ENCODE measurements at places on chromosomes 13 and 19.

DNA sequence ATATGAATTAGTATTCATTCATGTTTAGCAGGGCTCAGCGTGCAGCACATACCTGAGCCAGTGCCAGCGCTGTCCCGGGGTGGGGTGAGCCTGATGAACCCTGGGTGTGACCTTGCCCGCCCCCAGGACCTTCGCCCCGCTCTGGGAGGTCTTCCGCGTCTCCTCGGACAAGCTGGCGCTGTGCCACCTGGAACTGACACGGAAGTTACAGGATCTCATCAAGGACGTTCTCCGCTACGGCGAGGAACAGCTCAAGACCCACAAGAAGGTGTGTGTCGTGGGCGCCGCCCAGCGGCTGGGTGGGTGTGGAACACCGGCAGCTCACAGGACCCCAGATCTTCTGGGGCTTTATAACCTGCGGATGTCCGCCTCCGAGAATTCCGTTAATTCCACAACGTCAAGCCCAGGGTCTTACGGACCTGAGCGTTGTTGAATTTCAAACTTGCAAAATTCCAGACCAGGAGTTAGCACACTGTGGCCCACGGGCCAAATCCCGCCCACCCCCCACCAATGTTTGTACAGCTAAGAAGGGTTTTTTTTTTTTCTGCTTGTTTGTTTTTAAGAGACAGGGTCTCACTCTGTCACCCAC is 15.4 kb downstream of the FCHO1 start:
- DNase-seq: no peak

DNA sequence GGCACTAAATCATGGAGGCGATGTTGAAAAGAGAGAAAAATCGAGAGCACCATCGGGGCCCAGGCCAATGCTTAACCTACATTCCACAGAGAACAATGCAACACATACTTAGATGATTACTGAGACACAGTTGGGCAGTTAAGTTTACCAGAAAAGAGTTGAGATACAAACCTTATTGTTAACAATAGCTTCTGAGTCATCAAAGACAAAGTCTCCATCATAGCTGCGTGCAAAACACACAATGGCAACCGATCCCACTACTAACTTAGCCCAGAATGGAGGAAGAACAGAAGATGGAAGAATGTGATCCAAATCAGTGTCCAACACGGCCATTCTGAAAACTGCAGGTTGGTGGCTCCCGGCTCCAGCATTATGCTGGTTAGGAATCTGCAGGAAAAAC is 6.2 kb downstream of the TMTC4 start:
- no peak for DNase-seq

DNA sequence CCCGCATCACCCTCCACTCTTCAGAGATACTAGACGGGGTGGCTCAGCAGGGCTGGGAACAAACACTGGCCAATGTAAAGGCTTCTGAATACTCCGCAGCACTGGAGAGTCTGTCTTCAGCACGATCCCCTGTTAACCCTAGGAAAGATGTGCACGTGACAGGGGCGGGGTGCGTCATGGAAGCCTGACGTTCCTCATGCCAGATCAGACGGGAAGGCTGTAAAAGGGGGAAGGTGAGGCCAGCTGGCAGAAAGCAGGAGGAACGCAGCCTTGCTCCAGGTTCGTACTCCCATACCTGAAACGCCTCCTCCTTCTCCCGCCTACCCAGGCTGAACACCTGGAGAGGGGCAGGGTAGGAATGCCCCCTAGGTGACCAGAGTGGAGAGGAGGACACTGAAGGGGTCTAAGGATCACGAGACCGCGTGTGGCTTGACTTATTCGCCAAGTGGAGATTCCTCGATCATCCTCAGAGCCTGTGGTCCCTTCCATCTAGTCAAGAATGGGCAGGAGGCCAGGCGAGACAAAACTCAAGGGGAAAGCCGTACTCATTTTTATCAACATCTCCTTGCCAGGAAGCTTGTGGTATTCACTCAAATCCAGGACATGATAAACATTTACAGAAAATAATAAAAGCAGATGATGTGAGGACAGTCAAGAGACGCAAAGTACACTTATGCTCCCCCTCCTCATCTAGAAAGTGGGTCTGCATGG is 18.2 kb upstream of the FFAR2 start:
- DNase-seq: no peak

DNA sequence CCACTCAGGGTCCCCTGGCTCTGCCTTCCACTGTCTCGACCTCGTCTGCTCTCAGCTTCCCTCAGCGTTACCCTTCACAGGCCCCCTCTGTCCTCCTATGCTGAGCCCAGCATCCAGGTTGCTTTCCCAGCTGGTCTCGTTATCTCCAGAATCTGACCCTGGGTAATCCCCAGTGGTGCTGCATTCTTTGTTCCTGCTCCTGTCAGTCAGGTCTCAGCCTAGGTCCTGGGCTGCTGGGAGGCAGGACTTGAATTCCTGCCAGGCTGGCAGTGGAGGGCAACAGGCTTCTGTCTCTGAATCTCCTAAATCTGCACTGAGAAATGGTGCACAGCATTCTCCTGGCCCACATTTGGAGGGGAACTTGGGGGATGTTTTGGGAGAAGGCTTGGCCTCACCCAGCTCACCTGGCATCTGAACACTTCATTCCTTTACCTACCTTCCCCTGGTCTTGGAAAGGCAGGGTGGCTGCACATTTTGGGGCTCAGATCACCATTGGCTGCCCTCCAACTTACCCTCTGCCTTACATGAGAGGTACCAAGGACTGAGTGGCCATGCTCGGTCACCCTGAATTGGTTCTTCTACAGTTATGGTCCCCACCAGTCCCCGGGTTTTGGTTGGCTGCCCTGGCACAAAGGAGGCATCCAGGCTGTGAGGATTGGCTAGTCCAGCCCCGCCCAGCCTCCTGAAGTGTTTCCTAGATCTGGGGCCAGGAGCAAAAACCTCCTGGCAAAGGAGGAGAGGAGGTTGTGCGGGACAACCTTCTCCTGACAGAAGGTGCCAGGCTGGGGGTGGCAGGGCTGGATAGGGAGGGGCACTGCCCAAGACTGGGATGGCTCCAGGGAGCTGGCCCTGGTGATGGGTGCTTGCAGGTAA is at the start of gene CYP4F8:
CYP4F8 (plus strand) TSS at position 712 of the 873 bp plus-strand sequence. CDS start 399 bp downstream, outside the sequence.
- no peak for DNase-seq

DNA sequence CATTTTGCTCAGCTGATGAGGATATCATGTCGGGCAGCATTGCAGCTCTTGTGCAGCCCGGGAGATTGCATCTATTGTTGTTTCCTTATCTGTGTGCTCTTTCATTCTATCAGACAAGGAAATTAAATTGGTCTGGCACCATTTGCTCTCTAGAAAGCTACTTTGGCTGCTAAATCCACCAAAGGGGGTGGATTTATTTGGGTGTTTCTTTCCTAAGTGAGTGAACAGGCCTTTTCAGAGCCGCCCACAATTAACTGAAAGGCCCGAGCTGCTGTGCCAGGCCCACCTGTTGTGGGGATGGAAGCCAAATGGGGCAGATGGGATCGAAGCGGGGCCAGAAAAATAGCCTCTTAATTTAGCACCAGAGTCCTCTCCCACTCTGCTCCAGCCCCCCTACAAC is 99.4 kb downstream of the DNAJC15 start:
- no peak for DNase-seq

DNA sequence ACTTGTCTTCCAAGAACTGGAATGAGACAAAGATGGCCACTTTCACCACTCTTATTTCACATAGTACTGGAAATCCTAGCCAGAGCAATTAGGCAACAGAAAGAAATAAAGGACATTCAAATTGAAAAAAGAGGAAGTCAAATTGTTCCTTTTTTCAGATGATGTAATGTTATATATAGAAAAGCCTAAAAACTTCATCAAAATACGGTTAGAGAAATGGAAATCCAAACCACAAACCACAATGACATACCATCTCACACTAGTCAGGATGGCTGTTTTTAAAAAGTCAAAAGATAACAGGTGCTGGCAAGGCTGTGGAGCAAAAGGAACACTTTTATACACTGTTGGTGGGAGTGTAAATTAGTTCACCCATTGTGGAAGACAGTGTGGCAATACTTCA is 113.3 kb upstream of the SPRY2 start:
- DNase-seq: no peak

- DNase-seq: no peak
Observed at GRCh38 chr19:5749505-5749904, 29.1 kb downstream of the CATSPERD start.

- no peak for DNase-seq
Observed at GRCh38 chr13:39370554-39370953, 232.4 kb downstream of the LHFPL6 start.

DNA sequence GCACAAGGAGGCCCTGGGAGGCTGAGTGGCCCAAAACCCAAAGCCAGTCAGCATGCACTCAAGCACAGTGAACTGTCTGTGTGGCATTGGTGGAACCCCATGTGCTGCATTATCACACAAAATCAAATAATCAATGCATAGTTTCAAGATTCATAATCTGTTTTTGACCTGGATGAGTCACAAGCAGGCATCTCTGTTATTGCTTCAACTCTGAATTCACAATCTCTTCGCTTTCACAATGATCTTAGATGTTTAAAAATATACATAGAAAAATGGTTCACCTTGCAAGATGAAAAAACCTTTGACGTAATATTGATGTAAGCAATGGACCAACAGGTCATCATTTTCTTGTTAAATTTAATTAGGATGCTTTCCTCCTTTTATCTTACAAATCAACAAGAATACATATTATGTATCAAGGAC is 455.4 kb downstream of the IRS2 start:
- DNase-seq: no peak

GRCh38 chr13:104737713-104738112 is 1671.5 kb upstream of the SLC10A2 start:
- no peak for DNase-seq

- DNase-seq: no peak
Observed at GRCh38 chr19:7689165-7689564, 8.5 kb downstream of the TRAPPC5 start.

DNA sequence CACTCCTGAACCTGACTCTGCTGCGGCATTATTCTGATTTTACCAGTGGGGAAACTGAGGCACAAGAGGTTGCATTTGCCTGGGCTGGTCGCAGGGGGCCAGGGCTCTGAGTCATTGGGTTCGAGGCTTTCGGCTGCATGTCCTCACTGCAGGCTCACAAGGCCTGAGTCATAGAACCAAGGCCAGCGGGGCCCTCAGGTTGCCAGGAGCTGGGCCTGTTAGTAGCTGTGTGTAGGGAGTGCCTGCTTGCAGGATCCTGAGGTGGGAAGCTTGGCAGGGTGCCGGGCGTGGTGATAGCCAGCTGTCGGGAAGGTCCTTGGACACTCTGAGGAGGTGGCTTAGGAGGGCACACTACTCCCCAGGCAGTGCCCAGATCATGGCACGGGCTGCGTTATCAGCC is 21.6 kb upstream of the F2RL3 start:
- DNase-seq: no peak

- no peak for DNase-seq
Observed at GRCh38 chr19:4584670-4585460, 25.4 kb upstream of the SEMA6B start.

DNA sequence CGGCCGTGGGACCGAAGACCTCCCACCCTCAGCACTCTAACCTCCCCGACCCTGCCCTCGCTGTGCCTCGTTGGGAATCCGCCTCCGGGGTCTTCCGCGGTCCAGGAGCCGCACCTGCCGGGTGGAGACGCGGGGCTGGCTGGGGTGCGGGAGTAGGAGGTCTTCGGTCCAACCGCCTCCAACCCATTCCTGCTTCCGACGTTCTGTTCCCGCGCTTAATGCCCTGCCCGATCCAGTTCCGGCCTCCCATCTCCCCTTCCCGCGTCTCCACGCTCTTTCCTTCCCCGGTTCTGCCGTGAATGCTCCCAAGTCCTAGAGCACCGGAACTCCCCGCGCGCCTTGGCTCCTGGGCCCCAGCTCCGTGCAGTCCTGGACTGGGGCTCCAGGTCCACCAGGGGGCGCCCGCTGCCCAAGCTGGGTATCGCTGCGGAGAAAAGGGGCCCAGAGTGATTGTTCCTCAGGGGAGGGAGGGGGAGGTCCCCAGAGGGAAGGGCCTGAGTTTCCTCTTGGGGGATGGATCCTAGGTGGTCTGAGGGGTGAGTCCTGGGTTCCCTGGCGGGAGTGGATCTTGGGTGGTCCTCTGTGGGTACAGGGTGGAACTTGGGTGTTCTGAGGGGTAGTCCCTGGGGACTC is 14.1 kb upstream of the TNFSF9 start:
- DNase-seq: no peak

- no peak for DNase-seq
Observed at GRCh38 chr19:39193803-39194202, 3.0 kb upstream of the NCCRP1 start.

GRCh38 chr13:92622905-92623304 is 603.7 kb upstream of the GPC6 start:
- no peak for DNase-seq

DNA sequence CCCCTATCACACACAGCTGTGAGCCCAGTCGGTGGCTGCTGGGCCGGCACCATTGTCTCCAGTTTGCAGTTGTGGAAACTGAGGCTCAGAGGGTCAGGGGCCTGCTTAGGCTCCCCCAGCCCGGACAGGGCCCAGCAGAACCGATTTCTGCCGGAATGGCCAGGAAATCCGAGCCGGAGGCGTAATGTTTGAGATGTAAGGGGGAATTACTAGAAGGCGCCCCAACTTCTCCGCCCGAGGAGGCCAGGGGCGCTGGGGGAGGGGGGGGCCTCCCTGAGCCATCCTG is 962 bp downstream of the KISS1R start:
- no peak for DNase-seq

- no peak for DNase-seq
Observed at GRCh38 chr13:77703408-77703807, 5.9 kb downstream of the SLAIN1 start.

DNA sequence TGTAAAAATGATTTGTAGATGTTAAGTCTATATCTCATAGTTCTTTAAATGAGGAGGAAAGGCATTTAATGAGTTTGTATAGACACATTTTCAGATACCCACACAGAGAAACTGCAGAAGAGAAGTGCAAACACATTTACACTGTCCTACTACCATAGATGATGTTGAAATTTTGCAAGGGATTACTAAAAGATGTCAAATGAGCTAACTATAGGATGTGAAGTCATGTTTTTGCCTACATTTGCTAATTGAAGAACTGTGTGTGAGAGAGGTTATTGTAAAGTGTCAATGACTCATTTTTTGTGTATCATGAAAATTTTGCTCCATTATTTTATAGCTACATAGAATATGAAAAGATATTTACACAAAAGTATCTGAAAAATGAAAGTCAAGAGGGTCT is 178.9 kb downstream of the ITGBL1 start:
- no peak for DNase-seq

GRCh38 chr19:46813839-46814358 is 25.5 kb upstream of the SLC1A5 start:
- DNase-seq: no peak

GRCh38 chr13:37349916-37350315 is 244.5 kb upstream of the CSNK1A1L start:
- DNase-seq: no peak

GRCh38 chr19:48183356-48183755 is 12.9 kb downstream of the ZSWIM9 start:
- no peak for DNase-seq

GRCh38 chr13:57583529-57583928 is 48.0 kb upstream of the PCDH17 start:
- DNase-seq: no peak

- no peak for DNase-seq
Observed at GRCh38 chr19:30026933-30027332, 84.9 kb downstream of the URI1 start.

DNA sequence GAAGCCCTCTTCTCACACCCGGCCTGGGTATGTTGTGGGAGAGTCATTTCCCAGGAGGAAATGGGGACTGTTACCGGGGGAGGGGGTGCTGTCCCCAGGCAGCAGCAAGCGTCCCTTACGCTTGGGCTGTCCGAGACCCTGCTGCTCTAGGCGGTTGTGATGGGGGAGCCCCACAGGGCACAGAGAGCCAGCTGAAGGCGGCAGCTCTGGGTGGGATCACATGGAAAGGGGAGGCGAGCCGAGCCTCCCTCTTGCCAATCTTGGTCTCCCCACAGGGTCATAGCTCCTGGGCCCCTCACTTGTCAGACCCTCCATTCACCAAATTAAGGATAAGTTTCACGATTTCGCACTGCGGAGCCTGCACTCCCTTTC is 22.0 kb downstream of the EPN1 start:
- DNase-seq: no peak
